ENCODE measurements at places on chromosomes 6 and 20. TPM values are rescaled to one million over a fixed set of nuclear protein-coding genes. Genes with fewer than 3 reads are reported as not detected.
A peak's percentile ranks its signal among the peaks of the same experiment; 100 is the strongest.

SNTA1 gene
- 28.6 TPM for total RNA-seq

CLDN20 gene
- total RNA-seq: not detected

MAP7 gene
- total RNA-seq: 0.49 TPM

HRH3 gene
- not detected for total RNA-seq

EFCAB8 gene
- not detected for total RNA-seq

PPIL6 gene
- 0.65 TPM for total RNA-seq

MDFI gene
- total RNA-seq: not detected

SLC22A2 gene
- not detected for total RNA-seq

ERVFRD-1 gene
- total RNA-seq: not detected

TIAM2 gene
- 8.9 TPM for total RNA-seq

GRCh38 chr6:2623295-2623694 lies 127.4 kb downstream of the MYLK4 start:
- peak; percentile 12 for DNase-seq

DNA sequence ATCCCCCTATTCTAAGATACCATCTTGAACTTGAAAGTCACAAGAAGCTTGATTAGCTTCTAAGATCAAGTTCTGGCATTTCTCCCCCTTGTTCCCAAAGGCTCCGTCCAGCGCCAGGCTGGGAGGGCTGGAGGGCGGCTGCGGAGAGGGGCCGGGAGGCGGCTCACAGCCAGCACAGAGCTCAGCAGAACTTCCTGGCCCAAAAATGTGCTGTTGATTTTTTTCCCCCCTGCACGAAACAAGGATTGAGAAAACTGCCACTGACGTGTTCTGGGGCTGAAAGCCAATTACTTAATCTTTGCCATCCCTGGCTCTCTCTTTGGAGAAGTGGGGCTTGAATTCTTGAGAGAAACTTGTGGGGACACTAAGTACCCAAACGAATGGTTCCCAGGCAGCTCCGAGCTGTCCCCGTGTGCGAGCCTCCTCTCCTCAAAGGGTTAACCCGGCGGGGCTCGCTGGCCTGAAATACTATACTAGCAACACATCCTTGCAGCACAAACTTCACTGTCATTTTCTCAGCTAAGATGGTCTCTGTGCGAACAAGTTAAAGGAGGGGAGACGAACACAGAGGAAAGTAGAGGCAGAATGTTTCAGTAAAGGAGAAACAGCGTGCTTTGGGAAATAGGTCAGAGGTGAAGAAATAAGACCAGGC lies 452 bp downstream of the TRAF3IP2 start:
- peak; percentile 98 for DNase-seq

DNA sequence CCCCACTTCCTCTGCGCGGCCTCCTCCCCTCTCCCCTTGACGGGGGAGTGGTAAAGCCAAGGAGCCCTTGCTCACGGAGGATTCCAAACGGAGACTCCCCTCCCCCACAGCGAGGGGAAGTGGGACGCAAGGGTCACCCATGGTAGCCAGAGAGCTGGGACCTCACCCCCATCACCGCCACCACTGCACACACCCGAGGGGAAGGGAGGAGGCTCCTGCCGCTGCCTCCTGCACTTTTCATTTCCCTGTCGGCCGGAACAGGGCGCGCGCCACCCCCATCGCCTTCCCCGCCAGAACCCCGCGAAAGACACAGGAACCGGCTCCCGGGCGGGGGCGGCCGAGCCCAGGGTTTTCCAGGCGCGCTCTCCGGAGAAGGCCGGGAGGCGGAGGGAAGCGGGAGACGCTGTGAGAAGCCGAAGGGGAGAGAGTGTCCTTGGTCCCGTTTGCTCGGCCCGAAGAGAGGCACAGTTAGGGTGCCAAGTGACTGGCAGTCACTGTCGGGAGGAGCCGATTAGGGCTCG lies 789 bp downstream of the CCND3 start:
- DNase-seq: no peak

GRCh38 chr6:1001655-1002349 lies 308.9 kb upstream of the EXOC2 start:
- DNase-seq: no peak

GRCh38 chr6:158775832-158776231 lies 43.3 kb downstream of the EZR start:
- DNase-seq: no peak

GRCh38 chr6:117194978-117195377 lies 70.4 kb upstream of the VGLL2 start:
- DNase-seq: no peak

DNA sequence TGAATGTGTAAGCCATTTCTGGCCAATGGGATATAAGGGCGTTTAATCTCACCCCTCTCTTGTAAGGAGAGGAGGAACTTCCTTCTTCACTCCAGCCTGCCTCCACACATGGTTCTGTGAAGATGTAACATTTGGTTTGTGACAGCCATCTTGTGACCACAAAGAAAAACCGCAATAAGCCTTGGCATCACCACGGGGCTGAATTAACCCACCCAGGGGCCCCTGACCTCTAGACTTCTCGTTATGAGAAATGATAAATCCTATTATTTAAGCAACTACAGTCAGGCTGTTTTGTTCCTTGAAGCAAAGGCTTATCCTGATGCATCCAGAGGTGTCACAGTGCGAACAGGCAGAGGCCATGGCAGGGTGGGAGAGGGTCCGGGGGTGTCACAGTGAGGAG lies 139.7 kb downstream of the CDC5L start:
- DNase-seq: no peak

- DNase-seq: no peak
Measured at GRCh38 chr20:24256307-24256706, 213.1 kb upstream of the SYNDIG1 start.

GRCh38 chr6:107186047-107186446 lies 70.7 kb upstream of the BEND3 start:
- DNase-seq: no peak

GRCh38 chr20:48740712-48741111 lies 87.1 kb downstream of the PREX1 start:
- DNase-seq: no peak

DNA sequence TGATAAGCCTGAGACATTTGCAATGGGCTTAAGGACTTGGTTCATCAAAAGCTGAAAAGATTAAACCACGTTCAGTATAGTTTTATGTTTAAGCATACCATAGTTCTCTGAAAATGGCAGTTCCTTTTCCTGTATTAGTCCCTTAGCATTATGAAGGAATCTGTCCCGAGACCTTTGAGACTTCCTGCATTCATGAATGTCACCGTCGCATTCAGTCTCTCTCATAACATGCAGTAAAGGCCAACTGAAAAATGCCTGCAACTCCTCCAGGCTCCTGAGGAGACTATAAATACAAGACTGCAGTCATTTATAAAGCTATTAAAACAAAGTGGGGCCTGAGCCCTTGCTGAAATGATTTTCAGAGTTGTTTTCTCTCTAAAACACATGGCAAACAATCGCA lies 129.1 kb downstream of the SYCP2 start:
- DNase-seq: no peak

DNA sequence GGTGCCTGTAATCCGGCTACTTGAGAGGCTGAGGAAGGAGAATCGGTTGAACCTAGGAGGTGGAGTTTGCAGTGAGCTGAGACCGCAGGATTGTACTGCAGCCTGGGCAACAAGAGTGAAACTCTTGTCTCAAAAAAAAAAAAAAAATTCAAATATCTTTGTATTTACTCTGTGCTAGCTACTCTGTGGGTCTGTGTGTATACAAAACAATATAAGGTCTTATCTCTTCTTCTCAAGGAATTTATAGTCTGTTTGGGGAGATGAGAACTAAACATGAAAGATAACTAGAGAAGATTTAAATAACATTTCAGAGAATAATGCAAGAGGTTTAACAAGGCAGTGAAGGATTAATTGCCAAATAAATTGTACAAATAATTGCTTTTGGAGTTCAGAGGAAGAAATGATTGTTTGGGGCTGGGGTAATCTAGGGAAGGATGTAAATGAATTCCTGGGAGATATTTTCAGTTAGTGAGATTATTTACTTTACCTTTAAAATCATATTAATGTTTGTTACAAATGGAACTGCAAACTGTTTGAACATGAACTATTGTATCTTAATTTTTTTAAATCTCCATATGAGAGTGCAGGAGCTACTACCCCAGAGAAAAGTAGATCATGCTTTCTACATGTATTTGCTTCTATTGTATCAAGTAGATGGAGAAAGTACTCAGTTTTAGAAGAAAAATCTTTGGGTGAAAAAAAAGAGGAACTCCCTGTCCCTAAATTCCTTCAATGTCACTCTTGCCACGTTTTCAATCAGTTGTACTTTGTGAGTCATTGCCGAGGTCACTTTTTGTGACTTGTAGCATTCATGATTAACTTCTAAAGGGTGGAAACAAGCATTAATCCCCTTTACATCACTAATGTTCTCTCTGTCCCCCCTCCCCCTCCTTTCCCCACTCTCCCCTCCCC lies 39.0 kb downstream of the NCOA3 start:
- DNase-seq: no peak

DNA sequence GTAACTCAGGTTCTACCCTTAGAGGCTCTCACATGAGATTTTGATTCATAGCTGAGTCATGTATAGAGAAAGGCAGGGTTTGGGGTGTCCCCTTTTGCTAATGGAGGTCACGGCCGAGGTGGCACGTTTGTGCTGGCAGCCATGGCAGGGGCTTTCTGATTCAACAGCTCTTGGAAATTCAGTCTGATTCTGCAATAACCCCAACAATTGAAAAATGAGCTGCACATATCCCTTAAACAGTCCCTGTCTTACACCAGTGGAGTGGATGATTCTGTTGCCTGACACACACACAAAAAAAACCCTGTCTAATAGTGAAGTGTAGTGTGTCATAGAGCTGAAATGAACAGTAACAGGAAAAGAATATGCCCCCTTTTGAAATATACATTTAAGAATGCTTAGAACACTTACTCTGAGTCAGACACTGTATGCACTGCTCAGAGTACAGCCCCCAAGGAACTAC lies 40.4 kb upstream of the ARG1 start:
- no peak for DNase-seq

- DNase-seq: peak; percentile 41
Measured at GRCh38 chr20:2799688-2800520, 523 bp downstream of the CPXM1 start.

DNA sequence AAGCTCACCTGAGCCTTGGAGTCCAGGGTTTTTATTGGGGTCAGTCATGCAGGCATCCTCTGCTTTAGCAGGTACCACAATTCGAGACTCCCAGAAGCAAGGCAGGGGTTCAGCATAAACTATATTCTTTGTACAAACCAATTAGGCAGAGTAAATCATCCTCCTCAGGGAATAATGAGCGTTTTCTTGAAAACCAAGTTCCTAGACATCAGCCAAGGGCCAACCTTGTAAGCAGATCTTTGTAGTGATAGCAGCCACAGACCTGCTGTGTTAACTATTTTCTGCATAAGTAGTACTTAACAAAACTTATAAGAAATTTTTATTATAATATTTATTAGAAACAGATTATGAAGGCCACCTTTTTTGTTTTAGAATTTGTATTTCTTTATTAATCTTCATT lies 74.7 kb downstream of the STXBP5 start:
- no peak for DNase-seq

DNA sequence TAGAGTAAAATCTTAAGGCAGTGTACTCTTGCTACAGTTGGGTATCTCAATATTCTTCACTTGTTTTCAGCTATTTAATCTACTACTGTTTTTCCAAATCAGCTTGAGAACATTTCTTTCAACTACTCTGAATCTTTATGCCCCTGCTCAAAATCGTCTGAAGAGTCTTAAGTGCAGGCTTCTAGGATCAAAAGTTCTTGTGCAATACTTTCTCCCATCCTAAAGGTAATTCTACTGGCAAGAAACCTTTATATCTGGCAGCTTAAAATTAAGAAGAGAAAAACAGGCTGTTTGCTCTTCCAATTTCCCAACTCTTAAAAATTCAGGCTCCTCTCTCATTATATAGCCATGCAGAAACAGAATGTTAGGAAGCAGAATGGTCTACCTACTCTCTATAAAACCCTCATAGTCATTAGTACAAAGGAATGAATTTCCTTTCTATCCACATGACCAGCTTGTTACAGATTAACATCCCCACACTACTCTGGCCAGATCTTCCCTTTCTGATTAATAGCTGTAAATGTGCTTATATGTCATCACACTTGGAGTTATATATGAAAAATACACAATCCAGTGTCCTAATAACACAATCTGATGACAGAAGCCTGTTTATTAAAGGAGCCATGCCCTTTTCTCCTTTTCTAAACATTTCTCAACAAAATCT lies 122.2 kb upstream of the FAM184A start:
- DNase-seq: no peak

DNA sequence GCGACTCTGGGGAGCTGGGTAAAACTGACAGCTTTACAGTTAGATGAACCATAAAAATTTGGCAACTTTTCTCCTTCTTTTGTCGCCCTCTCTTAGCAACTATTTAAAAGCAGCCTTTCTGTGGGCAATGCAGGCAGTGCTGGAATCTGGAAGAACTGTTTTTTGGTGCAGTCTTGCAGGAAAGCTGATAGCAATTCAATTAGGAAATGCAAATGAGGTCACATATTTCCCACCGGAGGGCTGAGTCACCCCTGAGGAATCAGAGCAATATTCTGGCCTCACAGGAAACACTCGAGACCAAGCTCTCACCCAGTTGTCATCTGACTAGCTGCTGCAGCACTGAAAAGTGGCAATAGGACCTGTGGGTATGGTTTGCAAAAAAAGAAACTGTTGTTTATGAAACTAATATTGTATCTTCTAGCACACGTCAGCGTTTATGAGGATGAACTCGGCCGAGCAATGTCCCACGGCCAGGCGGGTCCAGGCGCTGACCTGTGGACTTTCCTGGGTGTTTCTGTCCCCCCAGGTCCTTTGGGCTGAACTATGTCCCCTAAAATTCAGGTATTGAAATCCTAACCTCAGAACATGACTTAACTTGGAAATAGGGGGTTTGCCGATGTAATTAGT lies 312.3 kb downstream of the TAF4 start:
- peak; percentile 37 for DNase-seq

- peak; percentile 28 for DNase-seq
Measured at GRCh38 chr20:46307139-46307998, 929 bp downstream of the CDH22 start.

DNA sequence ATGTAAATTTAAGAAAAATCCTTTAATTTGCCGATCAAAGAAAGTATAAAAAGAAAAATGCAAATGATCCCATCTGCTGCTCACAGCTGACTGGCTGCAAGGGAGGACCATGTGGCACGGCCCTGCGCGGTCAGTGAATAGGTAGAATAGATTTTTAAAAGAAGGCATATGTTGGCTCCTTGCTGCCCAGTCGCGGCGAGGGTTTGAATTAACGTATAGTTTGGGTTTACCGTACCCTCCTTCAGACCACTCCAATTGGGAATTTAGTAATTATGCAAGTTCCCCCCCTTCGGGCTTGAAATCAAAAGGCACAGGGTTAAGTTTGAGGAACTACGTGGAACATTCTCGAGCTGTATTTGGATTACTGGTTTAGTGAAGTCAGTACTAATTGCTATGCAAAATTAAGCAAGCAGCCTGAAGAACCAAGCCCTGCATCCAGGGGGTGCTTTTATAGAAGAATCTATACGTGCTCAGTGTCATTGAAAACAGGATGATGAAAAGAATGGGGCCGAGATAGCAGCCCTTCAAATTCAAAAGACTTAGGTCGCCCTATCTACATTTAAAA lies 1.1 kb upstream of the BEND3 start:
- DNase-seq: no peak

DNA sequence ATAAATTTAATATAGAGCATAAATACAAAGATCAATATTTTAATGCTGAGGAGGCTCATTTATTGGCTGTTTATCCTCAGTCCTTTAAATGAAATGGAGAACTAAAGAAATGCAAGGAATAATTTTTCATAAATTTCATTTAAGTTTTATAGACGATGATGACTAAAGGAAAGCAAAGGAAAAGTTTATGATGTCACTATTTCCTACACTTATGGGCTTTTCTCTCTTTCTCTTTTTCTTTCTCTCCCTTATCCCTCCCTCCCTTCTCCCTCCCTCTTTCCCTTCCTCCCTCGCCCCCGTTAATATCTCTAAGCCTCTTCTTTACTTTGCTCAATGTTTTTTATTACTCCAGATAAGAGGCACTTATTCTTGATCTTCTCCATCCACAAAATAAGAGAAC lies 889.7 kb upstream of the FLRT3 start:
- DNase-seq: no peak
